ENCODE measurements at places on chromosomes 4 and X.

- no peak for DNase-seq
Measured at GRCh38 chr4:16092682-16093319, 9.0 kb upstream of the PROM1 start.

DNA sequence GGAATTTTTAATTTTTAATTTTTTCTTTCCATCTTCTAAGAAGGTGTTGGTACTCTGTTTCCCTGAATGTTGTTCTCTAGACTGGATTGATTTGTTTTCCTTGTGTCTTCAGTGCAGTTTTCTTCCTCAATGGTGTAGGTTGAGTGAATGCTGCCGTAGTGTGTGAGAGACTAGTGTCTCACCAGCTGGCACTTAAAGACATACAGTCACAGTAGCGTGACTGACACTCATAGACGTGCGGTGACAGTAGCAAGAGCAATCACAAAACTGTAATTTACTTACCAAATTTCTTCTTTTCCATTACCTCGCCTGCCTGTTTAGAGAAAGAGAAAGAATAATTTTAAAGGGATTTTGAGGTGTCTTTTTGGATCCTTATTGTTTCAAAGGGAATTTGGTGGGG is 21.4 kb upstream of the PGM2 start:
- no peak for DNase-seq

GRCh38 chr4:76251441-76252270 is at the start of gene FAM47E:
FAM47E (plus strand) TSS chr4:76251721; CDS start chr4:76251747, 26 bp downstream.
- peak; percentile 53 for DNase-seq

- no peak for DNase-seq
Measured at GRCh38 chr4:40211224-40212185, 14.7 kb downstream of the RHOH start.

- no peak for DNase-seq
Measured at GRCh38 chr4:7910263-7910896, 29.3 kb downstream of the AFAP1 start.

- DNase-seq = no peak
Measured at GRCh38 chrX:115174548-115174947, 14.7 kb upstream of the RBMXL3 start.

GRCh38 chrX:39941332-39941920 is 156.3 kb downstream of the BCOR start:
- no peak for DNase-seq

DNA sequence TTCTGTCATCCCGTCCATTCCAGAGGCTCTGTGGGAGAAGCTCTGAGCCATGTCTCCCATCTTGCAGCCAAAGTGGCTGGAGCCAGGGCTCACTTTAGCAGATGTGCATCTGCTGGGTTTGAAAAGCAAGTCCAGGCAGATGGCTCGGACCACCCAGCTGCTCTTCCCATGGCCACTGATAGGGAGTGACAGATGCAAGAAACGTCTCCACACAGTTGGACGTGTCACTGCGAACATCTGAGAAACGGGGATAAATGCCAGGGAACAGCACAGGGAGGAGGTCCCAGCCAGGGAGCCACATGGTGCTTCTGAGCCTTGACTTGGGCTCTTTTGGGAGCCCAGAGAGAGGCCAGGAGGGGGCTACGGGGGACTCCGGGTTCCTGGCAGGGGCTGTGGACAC is 242.3 kb downstream of the AFAP1 start:
- no peak for DNase-seq

DNA sequence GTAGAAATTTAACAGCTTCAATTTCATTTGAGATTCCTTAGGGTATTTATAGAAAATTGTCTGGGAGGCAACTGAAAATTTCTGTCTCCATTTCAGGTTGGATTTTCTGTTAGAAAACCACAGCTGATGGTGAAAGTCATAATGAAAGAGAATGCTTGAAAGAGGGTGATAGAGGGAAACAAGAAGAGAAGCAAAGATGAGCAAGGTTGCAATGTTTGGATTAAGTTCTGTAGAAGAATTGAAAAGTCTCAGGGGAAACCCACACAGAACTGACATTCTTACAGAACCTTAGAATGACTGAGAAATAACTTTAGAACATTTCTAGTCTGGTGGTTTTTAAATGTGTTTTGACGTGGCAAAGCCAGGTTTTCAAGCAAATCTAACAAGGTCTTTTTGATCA is 14.7 kb downstream of the GBA3 start:
- no peak for DNase-seq

- no peak for DNase-seq
Measured at GRCh38 chr4:104979083-104979760, 167.5 kb upstream of the TET2 start.
